ENCODE measurements at places on chromosomes 2 and 18. TPM values are rescaled to one million over a fixed set of nuclear protein-coding genes. Genes with fewer than 3 reads are reported as not detected.

GRCh38 chr2:30911327-30911726 lies 104.1 kb upstream of the CAPN13 start:
- DNase-seq, result no peak

GRCh38 chr18:63025251-63026090 lies 294.1 kb downstream of the BCL2 start:
- DNase-seq, result peak; percentile 86

GRCh38 chr2:207291625-207292252 lies 126.0 kb upstream of the KLF7 start:
- no peak for DNase-seq

- no peak for DNase-seq
Measured at GRCh38 chr2:206336861-206337260, 62.4 kb downstream of the ZDBF2 start.

Gene TCF7L1
- total RNA-seq, result 4.8 TPM

DNA sequence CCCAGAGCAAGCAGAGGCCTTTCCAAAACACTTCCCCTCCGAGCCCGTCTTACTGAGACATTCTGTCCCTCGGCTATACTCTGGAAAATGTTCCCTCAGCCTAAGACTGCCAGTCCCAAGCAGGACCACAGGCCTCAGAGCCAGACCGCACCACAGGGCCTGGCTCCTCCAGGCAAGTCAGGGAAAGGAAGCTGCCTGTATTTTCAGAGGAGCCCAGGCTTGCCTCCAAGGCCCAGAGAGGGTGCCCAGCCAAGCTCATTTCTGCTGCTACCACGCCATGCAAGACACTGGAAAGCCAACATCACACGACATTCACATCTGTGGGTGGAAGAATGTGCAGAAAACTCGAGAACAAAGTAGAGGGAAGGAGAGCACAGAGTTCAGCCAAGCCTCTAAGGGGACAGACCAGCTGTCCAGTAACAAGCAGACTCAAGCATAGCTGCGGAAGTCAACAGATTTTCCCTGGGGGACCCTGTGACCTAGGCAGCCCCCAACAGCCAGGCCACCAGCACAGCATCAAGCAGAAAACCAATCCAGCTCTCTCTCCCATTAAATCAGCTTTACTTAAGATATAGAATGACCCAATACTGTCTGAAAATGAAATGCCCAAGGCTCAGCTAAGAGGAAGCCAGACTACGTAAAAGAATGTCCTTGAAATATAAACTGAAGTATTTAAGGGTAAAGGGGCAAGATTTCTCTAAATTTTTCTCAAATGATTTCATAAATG lies 123.9 kb downstream of the ZFP36L2 start:
- DNase-seq, result no peak

DNA sequence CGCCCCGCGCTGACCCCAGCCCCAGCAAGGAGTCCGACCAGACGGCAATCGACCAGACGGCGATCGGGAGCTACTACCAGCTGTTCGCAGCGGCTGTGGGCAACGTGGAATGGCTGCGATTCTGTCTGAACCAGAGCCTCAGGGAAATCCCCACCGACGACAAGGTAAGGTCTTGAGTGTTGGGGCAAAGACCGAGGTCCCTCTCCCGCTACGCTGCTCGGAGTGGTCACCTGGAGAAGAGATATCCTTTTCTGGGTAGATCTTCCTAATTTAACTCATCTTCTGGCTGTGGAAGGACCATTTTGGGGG lies 704 bp downstream of the ANKRD53 start:
- DNase-seq, result no peak

- DNase-seq, result no peak
Measured at GRCh38 chr18:45165871-45166270, 449.4 kb upstream of the SLC14A2 start.

- DNase-seq, result no peak
Measured at GRCh38 chr2:174662859-174663258, 65.3 kb upstream of the WIPF1 start.

GRCh38 chr18:23210526-23210925 lies 75.2 kb downstream of the CABLES1 start:
- DNase-seq, result no peak

Gene MDH1B
- 0.34 TPM for total RNA-seq

GRCh38 chr2:189595417-189595816 lies 14.8 kb upstream of the SLC40A1 start:
- DNase-seq, result no peak

Gene TMEM163
- total RNA-seq, result not detected

Gene CLEC4F
- total RNA-seq, result 1.0 TPM

GRCh38 chr2:86566158-86566820 lies 3.0 kb upstream of the CHMP3 start:
- DNase-seq, result no peak

GRCh38 chr18:63567825-63568224 lies 19.3 kb upstream of the SERPINB13 start:
- no peak for DNase-seq

GRCh38 chr2:62136956-62137830 lies 58.7 kb upstream of the B3GNT2 start:
- no peak for DNase-seq

DNA sequence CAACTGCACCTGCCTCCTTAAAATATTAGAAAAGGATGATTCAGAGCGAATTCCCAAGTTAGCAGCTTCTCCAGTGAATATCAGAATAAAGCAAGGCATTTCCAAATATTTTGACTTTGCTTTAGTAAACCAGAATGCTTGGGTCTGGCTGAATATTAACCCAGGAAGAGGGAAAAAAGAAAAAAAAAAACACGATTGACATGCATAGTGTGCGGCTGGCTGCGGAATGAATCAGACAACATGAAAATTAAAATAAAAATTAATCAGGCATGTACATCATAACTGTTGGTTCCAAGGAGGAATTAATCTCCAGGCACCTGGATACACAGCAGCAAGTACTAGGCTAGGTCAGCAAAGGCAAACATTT lies 105.8 kb upstream of the NCKAP5 start:
- no peak for DNase-seq

Gene TTC21B
- total RNA-seq, result 18.5 TPM

Gene UGT1A4
- 2.9 TPM for total RNA-seq

DNA sequence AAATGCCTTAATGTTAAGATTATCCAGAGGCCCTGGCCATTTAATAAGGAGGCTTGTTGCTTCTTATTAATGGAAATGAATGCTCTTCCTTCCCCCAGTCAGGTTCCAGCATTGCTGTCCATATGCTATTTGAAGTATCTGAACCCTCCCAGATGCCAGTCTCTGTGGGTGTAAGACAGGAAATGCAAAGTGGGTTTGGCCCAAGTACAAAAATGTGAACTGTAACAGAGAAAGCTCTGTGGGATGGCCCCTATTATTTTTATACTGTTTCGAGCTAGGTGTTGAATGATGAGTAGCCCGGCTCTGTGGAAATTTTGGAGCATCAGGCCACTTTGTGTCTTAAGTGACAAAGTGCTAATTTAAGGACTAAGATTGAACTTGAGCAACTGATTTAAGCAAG lies 141.0 kb downstream of the UXS1 start:
- DNase-seq, result no peak

DNA sequence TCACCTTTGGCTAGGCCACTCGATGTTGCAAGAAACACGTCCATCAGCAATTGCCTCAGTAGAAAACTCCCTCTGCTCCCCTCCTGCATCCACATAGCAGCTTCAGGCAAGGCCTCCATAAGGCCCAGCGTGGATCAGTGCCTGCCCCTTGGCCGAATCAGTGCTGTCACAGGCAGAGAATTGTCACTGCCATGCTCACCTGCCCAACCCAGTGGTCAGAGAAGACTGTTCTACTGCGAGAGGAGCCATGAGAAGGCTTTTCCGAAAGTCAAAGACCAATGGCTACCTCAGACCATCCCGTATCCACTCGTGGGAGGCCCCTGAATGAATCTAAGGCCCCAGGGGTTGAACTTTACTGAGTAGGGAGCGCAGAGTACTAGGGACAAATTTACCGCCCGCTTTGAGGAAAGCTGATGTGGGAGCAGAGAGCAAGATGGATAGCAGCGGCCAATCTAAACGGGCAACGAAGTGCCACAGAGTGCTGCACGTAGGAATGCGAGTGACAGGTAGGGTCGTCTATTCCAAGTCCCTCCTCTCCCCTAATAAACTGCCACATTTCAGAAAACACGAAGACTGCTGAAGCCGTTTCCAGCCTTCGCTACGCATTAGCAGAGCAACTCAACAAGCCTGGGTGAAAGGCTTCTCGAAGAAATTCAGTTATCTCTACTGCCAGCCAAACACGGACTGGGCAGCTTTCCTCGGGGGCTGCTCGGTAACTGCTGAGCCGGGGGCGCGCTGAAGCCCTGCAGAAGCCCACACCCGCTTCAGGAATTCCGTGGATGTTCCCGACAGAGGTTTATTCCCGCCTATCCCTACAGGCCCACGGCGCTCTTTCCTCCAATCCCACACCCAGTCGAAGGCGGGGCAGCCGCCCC lies 968 bp upstream of the RALBP1 start:
- DNase-seq, result peak; percentile 97

DNA sequence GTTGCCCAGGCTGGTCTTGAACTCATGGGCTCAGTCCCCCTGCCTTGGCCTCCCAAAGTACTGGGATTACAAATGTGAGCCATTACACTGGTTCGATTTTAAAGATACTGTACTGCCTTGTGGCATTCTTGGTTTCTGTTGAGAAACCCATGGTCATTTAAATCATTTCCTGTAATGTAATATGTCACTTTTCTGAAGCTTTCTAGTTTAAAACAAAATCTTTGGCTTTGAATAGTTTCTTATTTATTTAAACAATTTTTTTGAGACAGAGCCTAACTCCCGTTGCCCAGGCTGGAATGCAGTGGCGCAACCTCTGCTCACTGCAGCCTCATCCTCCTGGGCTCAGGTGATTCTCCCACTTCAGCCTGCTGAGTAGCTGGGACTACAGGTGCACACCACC lies 8.9 kb downstream of the ZNF512 start:
- no peak for DNase-seq

Gene SLC8A1
- total RNA-seq, result 14.8 TPM

DNA sequence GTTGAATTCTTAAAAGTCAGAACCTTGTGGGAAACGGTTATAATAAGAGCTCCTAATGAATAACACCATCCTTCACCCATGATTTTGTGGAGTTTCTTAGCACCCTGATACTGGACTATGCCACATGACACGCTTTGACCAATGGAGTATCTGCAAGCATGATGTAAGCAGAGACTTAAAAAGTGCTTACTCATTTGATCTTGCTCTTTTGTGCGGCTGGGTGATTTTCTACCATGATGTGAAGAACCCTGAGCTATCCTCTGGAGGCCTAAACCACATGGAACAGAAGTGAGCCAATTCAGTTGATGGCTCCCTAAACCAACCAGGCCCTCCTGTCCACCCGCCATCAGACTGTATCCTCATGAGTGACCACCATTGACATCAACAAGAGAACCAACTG lies 70.9 kb downstream of the TCF4 start:
- no peak for DNase-seq

Gene LCT
- total RNA-seq, result not detected

DNA sequence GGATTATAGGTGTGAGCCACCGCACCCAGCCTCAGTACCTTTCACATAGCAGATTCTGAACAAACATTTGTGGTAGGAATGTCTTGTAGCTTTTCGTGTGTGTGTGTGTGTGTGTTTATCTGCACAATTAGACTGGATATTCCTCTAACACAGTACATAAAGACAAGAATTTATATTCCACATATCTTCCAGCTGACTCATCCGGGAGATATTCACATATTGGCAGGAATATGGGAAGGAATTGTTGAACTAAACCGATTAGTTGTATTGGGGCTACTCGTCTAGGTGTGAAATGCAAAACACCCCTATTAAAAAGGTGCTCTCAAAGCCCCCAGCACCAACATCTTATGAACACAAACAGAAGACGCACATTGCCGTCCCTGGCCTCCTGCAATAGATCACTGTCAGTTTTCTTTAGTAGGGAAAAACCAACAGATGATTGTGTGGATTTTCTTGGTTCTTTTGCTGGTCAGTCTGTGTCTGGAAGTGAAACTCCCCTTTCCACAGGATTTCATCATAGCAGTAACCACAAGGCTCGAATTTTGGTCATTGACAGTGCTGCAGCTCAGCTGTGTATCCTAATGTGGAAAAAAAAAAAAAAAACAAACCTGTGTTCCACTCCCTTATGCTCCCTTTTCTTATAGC lies 208.5 kb upstream of the ACVR2A start:
- DNase-seq, result no peak

Gene LRRC30
- not detected for total RNA-seq

DNA sequence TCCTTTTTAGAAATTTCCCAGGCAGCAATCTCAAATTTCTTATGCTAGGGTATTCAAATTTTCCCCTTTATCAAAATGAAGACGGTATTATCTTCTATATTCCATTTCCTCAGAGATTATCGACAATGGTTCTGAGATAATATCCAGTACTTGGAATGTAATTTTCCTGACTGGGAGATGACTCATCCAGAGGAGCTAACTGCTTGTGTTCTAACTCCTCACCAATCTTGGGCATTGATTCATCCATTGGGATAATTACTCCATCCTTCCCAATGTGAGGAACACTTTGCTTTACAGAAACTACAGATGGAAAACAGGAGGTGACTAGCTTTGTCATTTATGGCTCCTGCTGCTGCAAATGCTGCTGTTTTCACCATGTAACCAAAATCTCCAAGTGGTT lies 239.4 kb upstream of the LYPD1 start:
- DNase-seq, result no peak
